Activated gamma-delta T cell treated with anti-CD3 and anti-CD28 coated beads, Interleukin-2, amount 50 U/mL, for 16 hours (primary cell): ENCODE measurements at places on chromosomes 3 and 15.

- no peak for DNase-seq
These were observed 719.9 kb downstream of the CADM2 start for GRCh38 chr3:85678713-85679112.

GRCh38 chr15:86591994-86592735 is 512.5 kb downstream of the AGBL1 start:
- no peak for DNase-seq

DNA sequence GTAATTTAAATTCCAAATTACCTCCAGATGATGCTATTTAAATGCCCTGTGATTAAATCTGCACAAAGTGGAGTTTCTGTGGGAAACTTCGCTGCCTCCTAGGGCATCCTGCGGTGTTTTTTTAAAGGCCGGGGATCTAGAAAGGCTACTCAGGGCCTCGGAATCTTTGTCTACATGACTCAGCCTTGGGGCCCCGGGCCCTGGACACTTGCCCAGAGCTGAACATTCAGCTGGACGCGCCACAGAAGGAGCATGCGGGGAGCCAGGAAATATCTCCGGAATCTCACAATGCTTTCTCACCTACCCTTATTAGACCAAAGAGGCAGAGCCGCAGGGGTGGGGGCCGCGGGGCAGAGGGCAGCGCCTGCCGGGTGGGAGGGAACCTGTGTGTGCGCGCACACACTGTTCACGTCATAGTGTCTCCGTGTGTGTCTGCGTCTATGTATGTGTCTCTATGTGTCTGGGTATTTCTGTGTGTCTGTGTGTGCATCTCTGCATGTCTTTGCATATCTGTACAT is 145.5 kb upstream of the TPM1 start:
- DNase-seq = no peak

DNA sequence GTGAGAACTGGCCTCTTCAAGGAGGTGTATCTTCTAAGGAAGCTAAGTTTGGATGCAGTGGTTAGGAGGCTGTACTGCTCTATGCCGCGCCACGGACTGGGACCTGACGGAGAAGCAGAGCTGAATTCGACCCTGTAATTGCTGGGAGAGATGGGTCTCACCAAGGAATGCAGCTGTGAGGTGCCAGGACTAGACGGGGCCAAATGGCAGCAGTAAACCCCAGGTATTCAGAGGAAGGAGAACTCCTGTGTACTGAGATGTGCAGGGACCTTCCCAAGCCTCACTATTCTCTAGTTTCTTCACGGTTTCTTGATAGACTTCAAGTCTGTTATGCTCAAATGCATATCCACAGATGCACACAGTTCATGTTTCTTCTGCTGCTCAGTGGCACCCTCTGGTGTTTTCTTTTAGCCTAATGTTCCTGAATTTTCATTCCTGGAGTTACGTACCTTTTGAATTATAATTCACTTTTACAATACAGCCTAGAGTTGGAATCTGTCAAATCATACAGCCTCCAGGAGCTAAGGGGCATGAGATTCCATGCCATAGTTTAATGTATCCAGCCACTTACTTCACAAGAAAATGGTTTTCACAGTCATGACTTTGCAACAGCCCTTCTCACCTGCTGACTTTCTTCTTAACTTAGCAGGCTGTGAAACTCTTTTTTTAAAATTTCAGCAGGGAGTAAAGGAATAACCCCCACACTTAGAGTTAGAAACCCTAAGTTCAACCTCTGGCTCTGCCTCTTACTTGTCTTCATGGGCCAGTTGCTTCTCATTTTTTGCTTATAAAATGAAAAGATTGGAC is 61.8 kb downstream of the GLDN start:
- DNase-seq = no peak

DNA sequence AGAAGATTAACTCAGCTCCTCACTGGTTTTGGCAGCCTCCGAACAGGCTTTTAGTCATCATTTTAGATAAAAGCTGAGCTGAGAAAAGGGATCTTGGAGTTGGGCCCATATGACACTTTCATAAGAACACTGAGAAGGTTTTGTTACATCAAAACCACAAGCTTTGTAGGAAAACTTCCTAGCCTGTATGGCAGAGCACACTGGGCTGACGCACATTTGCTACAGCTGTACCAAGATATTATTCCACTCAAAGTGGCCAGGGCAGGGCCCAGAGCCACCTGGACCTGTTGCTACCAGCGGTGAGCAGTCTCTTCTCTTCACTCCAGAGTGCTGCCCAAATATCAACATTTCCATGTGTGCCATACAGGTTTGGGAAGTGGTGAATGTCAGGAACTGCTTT is 160.5 kb upstream of the CCDC54 start:
- no peak for DNase-seq

- DNase-seq = no peak
These were observed 23.9 kb upstream of the SLC12A8 start for GRCh38 chr3:125236331-125236903.
